ENCODE measurements at places on chromosomes 13 and 19. TPM values are rescaled to one million over a fixed set of nuclear protein-coding genes. Genes with fewer than 3 reads are reported as not detected.

Gene ZNF491
- polyA plus RNA-seq: 0.95 TPM

Gene SULT2A1
- polyA plus RNA-seq: 120 TPM

Gene MEX3D
- 6.2 TPM for polyA plus RNA-seq

Gene GARIN5A
- 10.4 TPM for polyA plus RNA-seq

Gene TLE6
- polyA plus RNA-seq: 1.2 TPM
